ENCODE measurements at places on chromosomes 3 and 15.

DNA sequence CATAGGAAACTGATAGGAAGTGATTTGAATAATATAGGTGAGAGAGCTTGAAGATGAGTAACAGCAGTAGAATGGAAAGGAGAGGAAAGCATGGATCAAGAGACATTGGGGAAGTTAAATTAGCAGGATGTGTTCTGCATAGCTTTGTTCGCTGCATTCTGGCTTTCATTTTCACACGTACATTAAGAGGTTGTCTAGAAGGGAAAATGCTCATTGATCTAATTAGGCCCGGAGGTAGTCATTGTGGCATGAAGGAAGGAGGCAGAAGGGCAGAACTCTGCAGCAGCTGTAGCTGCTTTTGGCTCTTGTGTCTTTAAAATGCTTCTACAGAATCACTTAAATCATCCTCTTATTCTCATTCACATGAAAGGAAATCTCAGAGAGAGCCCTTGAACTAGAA, 40.3 kb downstream of the KCNAB1 start:
- DNase-seq: no peak

- DNase-seq: no peak
Observed at GRCh38 chr15:60899322-60899966, 329.7 kb downstream of the RORA start.

GRCh38 chr3:46297658-46298423, 55.6 kb downstream of the CCR3 start:
- no peak for DNase-seq

DNA sequence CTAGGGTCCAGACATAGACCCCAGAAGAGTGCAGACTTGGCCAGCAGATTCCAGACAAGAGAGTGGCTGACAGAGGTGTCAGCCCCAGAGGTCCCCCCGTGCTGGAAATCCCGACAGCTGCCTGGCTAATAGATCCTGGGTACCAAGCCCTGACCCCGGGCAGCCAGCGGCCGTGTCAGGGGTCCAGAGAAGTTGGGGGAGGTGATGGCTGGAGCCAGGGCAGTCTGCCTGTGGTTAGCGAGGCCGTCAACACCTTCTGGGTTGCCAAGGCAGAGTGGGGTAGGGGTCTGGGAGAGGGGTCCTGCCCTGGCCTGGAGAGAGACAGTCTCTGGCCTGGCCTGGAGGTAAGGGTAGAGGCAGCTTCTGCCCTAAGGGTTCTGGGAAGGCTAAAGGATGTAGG, 25.1 kb upstream of the RPL29 start:
- DNase-seq: no peak

- DNase-seq: no peak
Observed at GRCh38 chr3:101414121-101414520, 93.7 kb upstream of the IMPG2 start.

DNA sequence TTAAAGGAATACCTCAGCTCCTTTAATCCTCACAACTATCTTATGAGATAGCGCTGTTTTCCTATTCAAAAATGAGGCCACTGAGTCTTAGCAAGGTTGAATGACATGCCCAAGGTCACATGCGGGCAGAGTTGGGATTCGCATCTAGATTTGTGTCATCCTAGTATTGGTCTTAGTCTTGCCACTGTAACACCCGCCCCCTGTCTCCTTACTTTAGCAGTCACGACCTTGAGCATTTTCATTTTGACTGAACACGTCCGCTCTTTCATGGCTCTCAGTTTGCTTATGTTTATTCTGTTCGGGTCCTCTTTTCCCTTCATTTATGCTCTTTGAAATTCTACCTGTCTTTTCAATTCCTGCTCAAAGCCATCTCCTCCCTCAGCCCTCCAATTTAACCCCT, 112.5 kb upstream of the CADPS start:
- DNase-seq: no peak

- no peak for DNase-seq
Observed at GRCh38 chr3:12004741-12005513, 739 bp downstream of the SYN2 start.

DNA sequence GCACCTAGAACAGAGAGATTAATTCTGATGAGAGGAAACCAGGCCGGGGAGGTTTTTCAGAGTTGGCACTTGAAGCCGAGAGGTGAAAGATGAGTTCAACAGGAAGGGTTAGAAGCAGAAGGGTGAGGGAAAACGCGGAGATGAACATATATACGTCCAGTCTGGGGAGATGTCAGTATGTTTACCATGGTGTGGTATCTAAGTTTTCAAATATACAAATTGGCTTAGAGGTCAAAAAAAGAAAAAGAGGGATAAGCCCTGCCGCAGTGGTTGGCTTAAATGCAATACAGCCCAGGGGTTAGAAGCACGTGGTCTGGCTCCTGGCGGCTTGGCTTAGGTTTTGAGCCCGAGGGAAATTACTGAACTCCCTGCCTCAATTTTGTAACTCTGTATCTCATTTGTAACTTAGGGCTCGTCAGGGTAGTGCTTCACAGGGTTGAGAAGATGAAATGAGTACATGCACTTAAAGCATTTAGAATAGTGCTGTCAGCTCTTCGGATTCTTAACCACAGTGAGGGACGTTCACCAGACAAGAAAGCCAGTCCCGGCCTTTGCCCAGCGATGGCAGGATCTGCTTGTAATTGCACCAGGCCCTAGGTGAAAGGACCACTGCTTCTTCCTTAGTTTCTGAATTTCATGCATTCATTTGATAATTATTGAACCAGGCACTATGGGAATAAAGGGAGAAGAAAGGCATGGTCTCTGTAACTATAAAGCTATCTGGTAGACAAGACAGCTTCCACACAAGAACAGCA, 6.4 kb downstream of the HES1 start:
- DNase-seq: no peak

DNA sequence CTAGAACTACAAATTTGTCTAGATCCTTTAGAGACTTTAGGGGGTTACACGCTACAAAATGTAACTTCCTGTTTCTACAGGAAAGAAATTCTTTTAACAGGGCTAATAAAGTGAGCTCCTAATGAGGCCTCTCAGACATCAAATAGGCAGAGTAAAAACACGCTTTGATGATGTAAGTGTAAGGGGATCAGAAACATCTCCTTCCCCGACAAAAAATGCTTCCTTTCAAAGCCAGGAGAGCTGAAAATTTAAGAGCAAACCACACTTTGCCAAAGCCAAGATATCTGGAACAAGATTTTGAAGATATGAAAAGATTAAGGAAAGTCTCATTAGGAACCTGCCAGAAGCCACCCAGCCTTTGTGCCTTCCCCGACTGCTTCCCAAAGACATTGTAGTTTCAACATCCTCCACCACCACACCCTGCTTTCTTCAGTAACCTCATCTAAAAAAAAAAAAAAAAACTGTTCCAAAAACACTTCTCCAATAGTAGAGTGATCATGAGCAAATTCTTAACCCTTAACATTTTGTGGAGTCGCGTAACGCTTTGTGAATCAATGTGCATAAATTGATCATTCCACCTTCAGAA, 505.0 kb upstream of the THBS1 start:
- no peak for DNase-seq

GRCh38 chr15:90056529-90056928, 45.7 kb downstream of the IDH2 start:
- DNase-seq: no peak

GRCh38 chr3:193620057-193620456, 27.0 kb downstream of the OPA1 start:
- no peak for DNase-seq

DNA sequence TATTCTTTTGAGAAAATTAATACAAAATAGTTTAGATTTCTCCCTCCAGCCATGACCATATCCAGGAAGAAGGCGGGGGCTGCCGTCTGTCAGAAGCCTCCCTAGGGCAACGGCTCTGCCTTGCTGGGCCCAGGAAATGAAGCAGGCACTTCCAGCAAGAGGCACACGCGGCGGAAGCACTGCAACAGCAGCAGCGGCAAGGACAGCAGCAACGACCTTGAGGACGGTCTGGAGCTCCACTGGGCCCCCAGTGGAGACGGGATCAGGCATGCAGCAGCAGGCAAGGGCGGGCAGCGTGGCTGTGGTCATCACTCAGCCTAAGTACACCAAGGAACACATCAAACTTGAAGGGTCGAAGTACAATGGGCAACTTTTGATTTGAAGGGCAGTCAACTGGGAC, 61.3 kb upstream of the EPHA6 start:
- no peak for DNase-seq

- no peak for DNase-seq
Observed at GRCh38 chr3:142117056-142117851, 32.1 kb downstream of the TFDP2 start.

DNA sequence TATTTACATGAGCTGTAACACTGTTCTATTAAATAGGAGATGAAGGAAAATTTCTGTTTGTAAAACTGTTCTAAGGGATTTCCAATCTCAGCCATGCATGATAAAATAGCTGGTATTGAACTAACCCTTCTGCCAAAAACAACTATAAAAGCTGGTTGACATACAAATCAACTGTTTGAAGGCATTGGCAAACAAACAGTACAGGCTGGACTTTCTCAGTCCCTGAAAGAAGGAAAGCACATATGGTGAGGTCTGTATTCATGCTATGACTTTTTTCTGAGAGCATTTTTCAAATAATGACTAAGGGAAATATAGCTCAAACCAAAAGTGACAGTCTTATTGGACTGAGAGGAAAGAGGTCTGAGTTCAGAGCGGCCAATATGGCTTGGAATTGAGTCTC, 117.0 kb upstream of the CCDC54 start:
- DNase-seq: no peak

DNA sequence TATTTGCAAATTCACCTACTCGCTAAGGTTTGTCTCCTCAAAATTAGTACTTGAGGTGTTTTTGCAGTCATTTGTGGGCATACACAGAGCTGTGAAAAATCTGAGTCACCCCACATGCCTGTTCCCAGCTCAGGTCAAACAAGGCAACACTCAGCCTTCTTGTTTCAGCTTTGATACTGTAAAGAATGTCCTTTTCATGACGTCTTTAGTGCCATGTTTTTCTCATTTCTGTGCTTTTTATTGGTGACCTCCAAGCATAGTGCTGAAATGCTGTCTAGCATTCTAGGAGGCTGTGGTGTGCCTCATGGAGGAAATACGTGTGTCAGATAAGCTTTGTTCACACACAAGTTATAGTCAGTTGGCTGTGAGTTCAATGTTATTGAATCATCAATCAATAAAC, 8.8 kb downstream of the CAPN3 start:
- no peak for DNase-seq

DNA sequence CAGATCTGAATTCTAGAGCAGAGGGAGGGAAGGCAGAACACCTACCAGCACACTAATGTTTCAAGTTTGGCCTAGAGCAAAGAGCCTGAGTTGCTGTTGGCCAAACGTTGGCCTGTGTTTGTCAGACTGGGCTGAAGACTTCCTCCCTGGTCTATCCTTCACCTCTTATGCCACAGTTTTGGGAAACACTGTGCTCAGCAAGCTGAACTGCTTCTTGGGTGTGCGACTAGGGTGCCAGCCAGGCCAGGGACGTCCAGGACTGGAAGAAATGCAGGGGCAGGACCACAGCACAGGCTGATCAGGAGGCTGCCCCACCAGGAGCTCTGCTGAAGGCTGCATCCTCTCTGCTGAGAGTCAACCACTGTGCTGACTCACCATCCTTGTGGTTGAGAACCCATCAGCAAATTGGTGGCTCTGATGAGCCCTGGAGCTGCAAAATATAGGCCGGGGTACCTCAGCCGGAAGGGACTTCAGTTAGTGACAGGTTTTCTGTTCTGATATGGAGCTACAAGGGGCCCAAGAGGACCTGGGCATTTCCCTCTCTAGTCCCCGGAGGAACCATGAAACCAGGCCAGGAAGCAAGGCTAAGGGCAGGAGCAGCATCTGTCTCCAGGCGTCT, 131.6 kb upstream of the RASGRP1 start:
- DNase-seq: peak; percentile 35

- no peak for DNase-seq
Observed at GRCh38 chr3:180036092-180036670, 556 bp downstream of the PEX5L start.

DNA sequence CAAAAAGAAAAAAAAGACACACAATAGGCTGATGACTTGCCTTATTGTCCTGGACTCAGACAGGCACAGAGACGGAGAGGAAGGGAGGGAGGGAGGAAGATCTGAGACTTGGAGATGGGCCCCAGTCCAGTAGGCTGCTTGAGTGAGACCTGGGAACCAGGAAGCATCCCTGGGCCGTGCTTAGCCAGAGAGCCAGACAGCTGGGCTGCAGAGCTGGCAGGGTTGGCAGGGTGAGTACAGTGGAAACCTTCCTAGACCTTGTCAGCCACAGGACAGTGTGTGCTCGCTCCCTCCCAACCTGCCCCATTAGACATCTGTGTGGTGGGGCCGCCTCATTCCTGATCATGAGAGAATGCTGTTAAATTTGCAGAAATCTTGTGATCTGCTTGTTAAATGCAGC, 107.9 kb upstream of the ALDH1A3 start:
- no peak for DNase-seq

DNA sequence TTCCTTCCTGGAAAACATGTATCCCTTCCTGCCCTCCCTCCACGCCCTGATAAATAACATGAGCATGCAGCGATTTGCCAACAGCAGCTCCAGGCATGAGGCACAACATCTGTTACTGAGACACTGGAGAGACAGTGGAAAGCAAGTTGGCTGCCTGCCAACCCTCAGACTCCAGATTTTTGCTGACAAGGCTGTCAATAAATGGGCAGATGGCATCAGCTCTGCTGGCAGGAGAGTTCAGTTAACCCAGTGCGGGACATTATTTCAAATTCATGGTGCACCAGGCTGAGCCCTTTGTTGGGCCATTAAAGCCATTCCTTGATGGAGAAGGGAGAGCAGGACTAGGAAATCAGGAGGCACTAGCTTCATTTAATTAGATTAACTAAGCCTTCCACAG, 293.3 kb downstream of the MEX3B start:
- DNase-seq: no peak

Data from activated CD8-positive, alpha-beta memory T cell treated with anti-CD3 and anti-CD28 coated beads for 4 hours (primary cell).